ENCODE measurements at places on chromosomes 1 and 21.

DNA sequence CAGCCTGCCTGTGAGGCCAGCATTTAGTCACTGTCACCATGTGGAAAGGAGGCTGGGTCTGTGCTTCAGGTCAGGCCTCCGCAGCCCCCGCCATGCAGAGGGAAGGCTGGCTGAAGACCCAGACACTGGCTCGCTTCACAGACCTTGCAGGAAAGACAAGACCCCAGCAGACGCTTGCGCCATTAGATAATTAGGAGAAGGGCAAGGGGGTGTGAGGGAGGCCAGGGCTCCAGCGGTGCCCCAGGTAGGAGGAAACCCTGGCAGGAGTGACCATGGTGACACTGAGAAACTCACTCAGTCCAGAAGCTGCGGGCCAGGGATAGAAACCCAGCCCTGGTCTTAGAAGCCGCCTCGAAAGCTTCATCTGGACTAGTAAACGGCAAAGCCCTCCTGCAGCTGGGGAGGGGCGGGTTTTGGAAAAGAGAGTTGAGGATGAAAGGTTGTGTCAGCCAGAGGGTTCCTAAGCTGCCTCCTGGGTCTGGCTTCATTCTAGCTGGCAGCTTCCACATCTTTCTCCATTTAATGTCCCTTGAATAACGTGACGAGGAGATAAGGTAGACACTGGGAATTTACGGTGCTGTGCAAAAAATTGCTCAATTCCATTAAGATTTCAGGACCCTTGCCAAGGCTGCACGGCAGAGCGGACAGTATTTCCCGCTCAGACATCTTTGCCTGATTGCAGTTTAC is 294.1 kb upstream of the VAMP3 start:
- no peak for DNase-seq

- peak; percentile 74 for DNase-seq
Measured at GRCh38 chr21:45596704-45597318, 46.7 kb upstream of the PCBP3 start.

- no peak for DNase-seq
Measured at GRCh38 chr1:83673312-83673711, 325.6 kb downstream of the TTLL7 start.

GRCh38 chr1:207058878-207059867 is 6.1 kb downstream of the PFKFB2 start:
- DNase-seq, result no peak

DNA sequence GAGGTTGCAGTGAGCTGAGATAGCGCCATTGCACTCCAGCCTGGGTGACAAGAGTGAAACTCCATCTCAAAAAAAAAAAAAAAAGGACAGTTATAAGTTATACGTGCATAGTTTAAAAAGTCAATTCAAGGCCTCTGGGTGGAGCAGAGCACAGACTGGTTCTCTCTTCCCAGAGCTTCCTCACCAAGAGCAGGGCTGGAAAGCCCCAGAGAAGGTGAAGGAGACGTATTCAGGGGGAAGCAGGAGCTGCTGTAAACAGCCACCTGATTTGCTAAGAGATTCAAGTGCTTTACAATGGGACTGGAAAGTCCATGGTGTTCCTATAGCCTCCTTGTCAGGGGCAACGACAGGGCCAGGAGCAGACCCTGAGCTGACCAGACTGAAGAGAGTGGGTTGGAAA is 85.0 kb upstream of the LYST start:
- DNase-seq, result no peak

DNA sequence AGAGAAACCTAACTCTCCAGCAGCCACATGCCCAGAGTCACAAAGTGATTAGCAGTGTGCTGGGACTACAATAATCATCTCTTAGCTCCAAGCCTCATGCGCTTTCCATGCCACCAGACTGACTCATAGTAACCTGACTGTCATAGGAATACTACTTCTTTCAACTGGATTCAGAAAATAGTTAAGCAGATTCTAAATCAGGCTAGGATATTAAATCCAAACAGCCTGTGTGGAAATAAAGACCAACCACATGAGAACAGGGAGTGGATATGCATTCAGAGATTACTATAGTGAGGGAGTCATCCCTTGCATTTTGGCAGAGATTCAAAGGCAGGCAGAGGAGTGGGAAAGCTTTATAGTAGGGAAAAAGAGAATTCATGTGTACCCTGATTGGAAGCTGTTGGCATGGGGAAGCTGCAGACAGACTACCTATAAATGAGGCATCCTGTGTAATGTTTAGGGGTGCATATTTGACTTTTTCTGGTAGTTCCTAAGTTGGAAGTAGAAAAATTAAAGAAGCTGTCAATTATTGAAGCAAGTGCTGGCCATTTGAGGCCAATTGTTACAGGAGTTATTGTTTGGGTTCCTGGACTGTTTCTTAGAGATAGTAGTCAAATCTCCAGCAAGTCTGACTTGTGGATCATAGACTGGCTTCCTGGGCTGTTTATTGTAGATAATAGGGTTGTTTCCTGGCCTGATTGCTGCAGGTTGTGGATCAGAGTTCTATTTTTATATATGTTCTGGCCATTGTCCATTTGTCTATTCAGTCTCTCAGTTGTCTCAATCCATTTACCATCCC is 31.7 kb upstream of the DNAH14 start:
- DNase-seq, result no peak

DNA sequence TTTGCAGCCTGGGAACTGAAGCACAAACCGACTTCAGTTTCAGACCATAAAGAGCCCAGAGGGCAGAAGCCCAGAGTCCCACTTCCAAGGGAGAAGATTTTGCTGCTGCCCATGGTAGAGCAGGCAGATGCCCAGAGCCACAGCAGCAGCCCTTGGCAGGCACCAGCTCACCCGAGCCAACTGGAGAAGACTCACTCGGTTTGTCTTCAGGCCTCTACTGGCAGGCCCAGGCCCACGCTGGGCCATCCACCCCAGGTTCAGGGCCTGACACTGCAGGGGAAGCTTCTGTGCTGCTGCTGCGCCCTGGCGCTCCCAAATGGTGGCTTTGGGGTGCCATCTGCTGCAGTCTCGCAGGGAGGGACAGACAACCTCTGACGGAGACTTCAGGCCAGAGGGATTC is 33.3 kb downstream of the SLC66A1 start:
- no peak for DNase-seq

- DNase-seq, result no peak
Measured at GRCh38 chr1:184622136-184622823, 132.4 kb downstream of the EDEM3 start.

DNA sequence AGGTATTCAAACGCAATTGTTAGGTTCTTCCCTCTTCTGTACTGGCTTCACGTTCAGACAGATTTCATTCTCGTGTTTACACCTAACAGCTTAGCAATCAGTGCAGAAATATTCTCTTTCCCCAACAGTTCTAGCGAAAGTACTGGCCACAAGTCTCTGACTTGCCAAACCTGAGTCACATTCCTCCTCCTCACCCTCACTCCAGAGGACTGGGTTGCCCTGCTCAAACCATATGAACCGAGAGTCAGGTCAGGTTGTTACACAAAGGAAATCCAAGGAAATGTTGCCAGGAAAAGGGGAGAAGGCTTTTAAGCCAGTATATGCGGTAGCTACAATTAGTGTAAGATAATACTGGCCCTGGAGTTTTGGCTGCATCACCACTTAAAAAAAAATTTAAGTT is 282.5 kb downstream of the RGS7 start:
- DNase-seq, result no peak

DNA sequence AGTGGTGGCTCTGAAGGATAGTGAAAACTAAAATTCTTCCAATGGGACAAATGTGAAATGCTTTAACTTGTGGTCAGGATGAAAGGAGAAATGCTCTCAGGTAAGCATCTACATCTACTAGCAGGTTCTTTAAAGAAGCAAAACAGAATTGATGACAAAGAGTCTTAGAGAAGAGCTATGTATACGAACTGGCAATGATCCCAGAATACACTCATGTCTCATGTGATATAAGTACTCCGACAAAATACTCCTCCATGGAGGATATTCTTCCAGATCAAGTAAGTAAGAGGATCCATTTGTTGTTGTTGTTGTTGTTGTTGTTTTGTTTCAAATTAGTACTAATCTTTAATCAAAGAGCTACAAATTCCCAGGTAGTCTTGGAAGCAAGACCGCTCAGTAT is 174.0 kb upstream of the ATP1B1 start:
- DNase-seq, result no peak

DNA sequence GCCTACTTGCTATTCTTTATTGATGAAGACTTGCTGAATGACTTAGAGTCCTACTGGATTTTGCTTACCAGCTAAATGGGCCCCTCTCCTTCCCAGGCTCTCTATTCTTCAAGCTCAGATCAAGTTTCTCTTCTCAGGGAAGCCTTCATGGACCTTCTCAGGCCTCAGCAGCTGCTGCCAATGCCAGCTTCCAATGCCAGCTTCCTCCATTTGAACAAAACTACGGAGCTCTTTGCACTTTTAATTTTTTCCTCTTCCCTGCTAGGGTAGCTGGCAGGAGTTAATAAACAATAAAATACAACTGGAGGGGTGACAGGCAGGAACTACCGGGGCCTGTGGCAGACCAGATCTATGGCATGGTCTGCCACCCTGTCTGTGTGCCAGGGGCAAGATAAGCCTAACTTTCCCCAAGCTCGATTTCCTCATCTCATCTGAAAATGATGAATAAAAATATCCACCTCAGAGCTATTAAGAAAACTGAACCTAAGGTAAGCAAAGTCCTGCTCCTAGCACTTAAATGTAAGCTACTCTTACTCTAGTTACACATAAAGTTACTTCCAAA is 995 bp upstream of the IPO13 start:
- no peak for DNase-seq

GRCh38 chr1:205417870-205418635 is 3.8 kb downstream of the LEMD1 start:
- DNase-seq, result no peak

- no peak for DNase-seq
Measured at GRCh38 chr1:84103197-84103992, 40.7 kb upstream of the PRKACB start.

- DNase-seq, result no peak
Measured at GRCh38 chr1:46719689-46720088, 775 bp upstream of the EFCAB14 start.

- DNase-seq, result no peak
Measured at GRCh38 chr1:110616587-110616986, 10.4 kb upstream of the KCNA2 start.

DNA sequence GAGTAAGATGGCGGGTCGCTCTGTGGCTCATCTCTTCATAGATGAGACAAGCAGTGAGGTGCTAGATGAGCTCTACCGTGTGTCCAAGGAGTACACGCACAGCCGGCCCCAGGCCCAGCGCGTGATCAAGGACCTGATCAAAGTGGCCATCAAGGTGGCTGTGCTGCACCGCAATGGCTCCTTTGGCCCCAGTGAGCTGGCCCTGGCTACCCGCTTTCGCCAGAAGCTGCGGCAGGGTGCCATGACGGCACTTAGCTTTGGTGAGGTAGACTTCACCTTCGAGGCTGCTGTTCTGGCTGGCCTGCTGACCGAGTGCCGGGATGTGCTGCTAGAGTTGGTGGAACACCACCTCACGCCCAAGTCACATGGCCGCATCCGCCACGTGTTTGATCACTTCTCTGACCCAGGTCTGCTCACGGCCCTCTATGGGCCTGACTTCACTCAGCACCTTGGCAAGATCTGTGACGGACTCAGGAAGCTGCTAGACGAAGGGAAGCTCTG is 2.4 kb downstream of the TNFAIP8L2 start:
- DNase-seq, result no peak

- DNase-seq, result no peak
Measured at GRCh38 chr1:184031092-184031408, 6.5 kb downstream of the COLGALT2 start.

GRCh38 chr1:212970085-212970484 is 19.7 kb downstream of the VASH2 start:
- DNase-seq, result no peak

DNA sequence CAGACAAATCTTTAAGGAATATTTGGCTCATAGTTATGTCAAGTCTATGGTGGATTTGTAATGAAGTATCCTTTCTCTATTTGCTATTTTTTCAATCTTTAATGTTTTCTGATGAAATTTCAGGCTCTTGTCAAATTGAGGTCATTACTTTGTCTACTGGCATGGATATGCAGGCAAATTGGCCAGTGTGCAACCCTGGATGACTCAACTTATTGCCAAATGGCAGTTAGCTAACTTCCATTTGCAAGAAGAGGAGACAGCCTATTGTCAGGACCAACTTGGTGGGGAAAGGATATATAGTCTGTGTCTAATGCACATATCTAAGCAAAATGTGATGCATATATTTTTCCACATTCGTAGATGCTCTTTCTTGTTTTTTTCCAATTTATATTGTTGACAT is 530.5 kb downstream of the PTBP2 start:
- no peak for DNase-seq

DNA sequence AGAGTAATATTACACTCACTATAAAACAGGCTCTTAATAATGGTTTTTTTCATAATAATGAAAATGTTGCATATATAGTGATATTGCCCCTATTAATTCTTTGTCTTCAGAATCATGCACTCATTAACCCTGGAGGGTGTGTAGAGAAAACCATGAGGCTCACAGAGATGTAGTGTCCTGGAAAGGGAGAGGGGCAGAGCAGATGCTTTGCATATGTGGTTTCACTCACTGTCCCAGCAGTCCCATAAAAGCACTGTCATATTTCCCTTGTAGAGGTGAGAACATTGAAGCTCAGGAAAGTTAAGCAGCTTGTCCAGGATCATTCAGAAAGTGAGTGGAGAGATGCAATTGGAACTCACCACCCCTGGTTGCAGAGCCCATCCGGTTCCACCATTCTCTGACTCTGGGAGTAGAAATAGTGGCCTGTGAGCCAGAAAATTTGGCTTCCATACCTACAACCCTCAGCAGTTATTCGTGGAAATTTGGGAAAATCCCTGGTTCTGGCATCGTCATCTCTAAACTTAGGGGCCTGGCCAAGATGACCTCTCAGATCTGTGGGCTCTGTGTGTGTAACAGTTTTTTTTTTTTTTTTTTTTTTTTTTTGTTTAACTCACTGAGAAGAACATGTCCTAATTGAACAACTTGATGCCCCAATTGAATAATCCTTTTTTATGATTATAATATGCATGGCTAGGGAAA is 86.4 kb downstream of the RGL1 start:
- DNase-seq, result no peak

DNA sequence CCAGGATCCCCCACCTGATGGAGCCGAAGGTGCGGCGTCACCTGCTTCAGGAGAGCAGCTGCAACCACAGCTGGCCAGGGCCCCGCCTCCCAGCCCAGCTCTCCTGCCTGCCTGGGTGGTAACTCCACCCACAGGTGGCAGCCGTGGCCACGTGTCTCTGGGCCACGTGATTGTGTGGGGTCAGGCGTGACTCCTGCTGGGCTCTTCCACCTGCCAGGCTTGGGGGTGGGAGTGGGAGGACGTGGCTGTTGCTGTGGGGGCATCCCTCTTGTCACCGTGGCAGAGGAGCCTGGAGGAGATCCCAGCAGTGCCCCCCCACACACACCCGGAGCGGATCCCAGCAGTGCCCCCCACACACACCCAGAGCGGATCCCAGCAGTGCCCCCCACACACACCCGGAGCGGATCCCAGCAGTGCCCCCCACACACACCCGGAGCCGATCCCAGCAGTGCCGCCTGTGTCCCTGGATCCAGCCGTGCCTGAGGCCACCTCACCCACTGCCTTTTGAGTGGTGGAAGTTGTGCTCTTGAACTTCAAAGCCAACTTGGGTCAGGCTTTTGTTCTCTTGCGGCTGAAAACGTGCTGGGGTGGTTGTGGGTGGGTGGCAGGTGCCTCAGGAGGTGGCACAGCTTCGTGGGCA is 32.2 kb downstream of the POFUT2 start:
- DNase-seq, result no peak

All from activated T-helper 1 cell treated with anti-CD3 and anti-CD28 coated beads, Interleukin-2, amount 50 U/mL, for 16 hours (primary cell).